Stimulated activated CD4-positive, alpha-beta T cell treated with anti-CD3 and anti-CD28 coated beads, Interleukin-4, amount 100 ng/mL, for 48 hours (primary cell): ENCODE measurements at places on chromosomes 5 and 9.

DNA sequence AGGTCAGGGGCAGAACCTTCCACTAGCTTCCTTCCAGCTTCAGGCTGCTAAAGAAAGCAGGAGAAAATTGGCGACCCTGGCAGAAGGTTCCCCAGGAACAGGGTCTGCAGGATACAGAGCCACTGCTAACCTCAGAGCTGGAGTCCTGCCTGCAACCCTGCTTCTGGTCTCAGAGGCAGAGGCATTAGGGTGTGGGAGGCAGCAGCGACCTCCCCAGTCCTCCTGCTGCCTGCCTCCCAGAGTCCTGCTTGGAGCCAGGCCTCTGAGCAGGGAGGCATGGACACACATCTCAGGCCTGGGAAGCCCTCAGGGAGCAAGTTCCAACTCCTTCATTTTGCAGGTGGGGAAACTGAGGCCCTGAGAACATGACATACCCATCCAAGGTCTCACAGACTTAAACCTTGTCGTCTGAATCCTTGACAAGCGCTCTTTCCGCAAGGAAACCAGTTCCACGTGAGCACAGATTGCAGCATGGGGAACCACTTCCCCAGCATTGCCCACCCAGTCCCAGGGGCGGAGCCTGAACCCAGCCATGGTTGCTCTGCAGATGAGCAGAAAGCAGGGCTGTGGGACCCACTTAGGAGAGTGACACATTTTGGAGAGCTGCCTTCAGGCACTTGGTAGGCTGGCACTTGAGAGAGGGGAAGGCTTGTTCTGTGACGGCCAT is 28.2 kb upstream of the HAND1 start:
- no peak for DNase-seq

DNA sequence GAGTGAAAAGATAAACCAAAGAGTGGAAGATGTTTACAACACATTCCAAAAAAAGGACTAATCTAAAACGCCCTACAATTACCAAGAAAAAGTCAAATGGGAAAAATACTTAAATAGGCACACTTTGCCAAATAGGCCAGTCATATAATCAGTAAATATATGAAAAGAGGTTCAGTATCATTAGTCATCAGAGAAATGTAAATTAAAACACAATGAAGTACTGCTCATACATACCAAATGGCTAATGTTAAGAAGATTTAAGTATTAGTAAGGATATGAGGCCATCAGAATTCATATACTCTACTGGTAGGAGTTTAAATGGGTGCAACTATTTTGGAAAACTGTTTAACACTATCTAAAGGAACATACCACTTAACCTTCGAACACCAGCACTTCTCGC is 47.6 kb downstream of the ZDHHC21 start:
- no peak for DNase-seq

DNA sequence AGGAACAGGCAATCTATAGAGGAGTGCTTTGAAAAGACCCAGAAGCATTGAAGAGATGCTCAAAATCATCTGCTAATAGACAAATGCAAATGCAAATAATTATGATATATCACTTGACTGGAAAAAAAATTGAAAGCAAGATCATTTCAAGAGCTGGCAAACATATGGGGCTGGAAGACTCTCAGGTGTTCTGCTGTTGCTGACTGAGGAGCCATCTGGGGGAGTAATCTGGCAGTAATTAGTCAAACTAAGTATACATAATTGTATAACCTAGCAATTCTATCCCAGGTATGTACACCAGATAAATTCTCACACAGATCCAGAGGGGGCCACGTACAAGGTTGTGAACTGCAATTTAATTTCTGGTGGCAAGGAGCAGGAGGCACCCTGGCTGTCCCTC is 4.6 kb upstream of the HMHB1 start:
- DNase-seq = no peak

GRCh38 chr9:108383796-108384195 is 472.0 kb downstream of the ACTL7B start:
- DNase-seq = no peak

- DNase-seq = no peak
These were observed 1.8 kb upstream of the TRIM41 start for GRCh38 chr5:181221105-181221791.

DNA sequence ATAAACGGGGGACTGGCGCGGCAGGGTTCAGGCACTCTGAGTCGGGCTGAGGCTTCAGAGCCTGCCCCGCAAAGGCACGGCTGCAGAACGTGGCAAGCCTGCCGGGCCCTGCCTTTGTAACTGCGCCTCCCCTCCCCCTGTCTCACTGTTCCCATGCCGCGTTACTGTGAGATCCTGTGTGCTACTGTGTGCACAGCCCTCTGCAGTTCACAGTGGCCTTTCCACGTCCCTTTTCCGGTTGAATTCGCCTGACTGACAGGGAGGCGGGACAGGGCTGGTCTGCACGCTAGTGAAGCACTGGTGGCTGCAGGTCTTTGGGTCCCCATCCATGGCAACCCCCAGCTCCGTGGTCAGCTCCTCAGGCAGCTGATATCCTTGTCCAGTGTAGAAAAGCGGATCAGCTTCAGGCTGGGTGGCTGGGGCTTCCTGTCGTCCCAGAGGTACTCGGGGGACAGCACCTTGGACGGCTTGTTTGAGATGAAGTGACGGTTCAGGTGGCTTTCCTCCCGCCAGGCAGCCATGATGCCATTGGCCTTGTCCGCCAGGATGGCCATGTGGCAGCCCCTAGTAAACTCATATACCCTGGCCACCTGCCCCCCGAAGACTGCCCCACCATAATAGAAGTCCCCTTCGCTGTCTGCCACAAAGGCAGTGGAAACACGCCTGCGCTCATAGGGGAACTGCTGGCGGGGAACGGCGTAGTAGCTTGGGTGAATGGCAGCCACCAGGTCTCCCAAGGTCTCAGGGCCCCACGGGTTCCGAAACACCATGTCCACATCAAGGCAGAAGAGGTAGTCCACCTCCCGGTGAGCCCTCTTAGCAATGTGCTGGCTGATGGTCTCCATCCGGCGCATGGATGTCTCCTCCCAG is 10.3 kb downstream of the GBGT1 start:
- DNase-seq = no peak

- no peak for DNase-seq
These were observed 2.0 kb downstream of the NIPBL start for GRCh38 chr5:36878392-36879082.

GRCh38 chr5:14264605-14265316 is 121.6 kb downstream of the TRIO start:
- DNase-seq = peak; percentile 56

GRCh38 chr9:95336281-95336680 is 18.8 kb upstream of the FANCC start:
- no peak for DNase-seq

GRCh38 chr9:90941661-90942060 is 140.0 kb downstream of the SYK start:
- no peak for DNase-seq

- no peak for DNase-seq
These were observed 109.5 kb upstream of the CD180 start for GRCh38 chr5:67305913-67306710.

- DNase-seq = peak; percentile 27
These were observed 73.4 kb upstream of the PPARGC1B start for GRCh38 chr5:149656576-149657182.

DNA sequence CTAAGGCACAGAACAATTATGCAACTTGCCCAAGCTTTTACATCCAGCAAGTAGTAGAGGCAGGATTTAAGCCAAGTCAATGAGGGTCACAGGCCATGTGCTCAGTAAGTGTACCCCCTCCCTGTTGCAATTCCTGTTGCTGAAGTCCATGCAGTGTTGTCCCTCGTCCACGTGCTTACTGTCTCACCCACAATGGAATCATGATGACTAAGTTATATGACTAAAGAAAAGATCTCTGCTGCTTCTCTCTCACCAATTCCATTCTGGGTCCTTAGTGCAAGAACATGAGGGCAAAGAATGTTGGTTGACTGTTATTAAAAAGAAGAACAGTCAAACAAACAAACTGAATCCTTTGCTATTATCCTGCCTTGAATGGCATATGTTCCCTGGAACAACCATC is 233.6 kb upstream of the SLC24A2 start:
- no peak for DNase-seq

GRCh38 chr9:7363777-7364477 is 435.7 kb downstream of the DMAC1 start:
- no peak for DNase-seq

DNA sequence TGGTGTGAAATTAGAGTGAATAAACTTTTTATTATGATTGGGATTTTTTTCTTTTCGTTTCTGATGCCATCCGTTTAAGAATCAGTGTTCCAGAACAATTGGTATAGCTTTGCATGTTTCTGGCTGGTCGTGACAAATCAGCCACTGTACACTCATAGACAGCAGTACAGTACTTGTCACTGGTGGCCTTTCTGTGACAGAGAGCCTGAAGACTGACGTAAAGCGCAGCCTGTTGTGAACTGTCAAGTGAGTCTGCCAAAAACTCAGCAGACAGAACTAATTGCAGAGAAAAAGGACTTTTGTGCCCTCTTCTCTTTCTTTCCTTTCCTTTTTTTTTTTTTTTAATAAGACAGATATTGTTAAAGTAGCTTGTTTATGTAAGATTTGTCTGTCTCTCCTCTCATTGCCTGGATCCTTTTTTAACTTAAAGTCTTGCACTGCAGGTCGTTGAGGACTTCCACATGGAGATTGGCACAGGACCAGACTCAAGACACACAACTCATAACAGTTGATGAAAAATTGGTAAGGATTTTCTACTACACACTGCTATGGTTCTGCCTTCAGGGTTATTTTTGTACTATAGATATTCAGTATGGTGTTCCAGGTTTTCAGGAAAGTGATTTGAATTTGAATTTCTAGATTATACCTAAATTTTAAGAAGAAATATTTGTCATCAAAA is 42.7 kb downstream of the NDUFS4 start:
- DNase-seq = no peak

DNA sequence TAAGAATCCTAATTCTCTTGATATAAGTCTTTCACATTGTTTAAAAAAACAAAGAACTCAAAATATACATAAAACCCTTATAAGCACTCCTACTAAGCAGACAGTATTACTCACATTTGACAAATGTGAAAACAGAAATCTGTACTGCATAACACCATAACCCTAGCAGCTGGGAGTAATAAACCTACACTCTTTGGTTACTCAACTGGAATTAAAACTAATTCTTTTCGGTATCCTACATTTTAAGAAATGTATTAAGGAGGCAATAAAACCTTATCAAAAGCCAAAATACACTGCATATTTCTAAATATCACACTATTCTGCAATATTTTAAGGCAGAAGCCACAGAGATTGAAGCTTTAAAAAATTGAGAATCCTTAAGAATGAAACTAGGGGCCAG is 6.8 kb downstream of the AUH start:
- no peak for DNase-seq

- no peak for DNase-seq
These were observed 126.6 kb downstream of the NSG2 start for GRCh38 chr5:174172152-174172551.

GRCh38 chr5:84642795-84643194 is 258.1 kb upstream of the EDIL3 start:
- DNase-seq = no peak

DNA sequence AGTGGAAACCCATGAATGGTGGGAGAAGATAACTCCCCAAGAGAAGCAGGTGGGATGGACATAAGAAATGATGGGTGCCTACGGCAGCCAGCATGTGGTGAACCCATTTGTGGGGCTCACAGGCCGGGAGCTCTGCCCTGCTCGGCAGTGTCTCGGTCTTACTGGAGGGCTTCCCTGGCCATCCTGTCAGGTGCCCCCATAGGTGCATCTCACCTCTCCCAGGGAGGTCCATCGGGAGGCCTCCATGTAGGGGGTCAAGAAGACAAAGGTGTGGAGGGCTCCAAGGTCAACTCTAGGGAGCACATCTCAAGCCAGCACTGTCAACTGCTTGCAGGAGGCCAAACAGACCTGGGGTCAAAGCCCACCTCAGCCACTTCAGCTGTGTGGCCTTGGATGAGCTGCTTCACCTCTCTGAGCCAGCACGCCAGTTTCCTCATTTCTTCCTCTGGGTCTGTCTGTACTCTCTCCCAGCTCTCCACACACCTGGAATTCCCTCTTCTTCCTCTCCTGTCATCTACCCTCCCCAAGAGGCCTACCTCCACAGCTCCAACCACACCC is 10.5 kb upstream of the ADGRD2 start:
- DNase-seq = no peak

GRCh38 chr5:16229357-16229940 is 49.9 kb upstream of the MARCHF11 start:
- DNase-seq = no peak
